Frontal cortex (tissue), 4 donors: ENCODE measurements at places on chromosomes 1 and 21. TPM values are rescaled to one million over a fixed set of nuclear protein-coding genes. Genes with fewer than 3 reads are reported as not detected.

The OR2AK2 gene
- total RNA-seq, result 0.41 TPM

The HAPLN2 gene
- total RNA-seq, result 0.41 TPM

The GABPB2 gene
- total RNA-seq, result 9.4 TPM

The SLC22A15 gene
- total RNA-seq, result 11.4 TPM

The LEFTY2 gene
- under 0.01 TPM for total RNA-seq

The EDARADD gene
- total RNA-seq, result 3.7 TPM

The PTPRF gene
- 39.1 TPM for total RNA-seq

The FCRL2 gene
- total RNA-seq, result not detected

The AJAP1 gene
- 16.7 TPM for total RNA-seq

The POU3F1 gene
- total RNA-seq, result 9.4 TPM

The RHOU gene
- 46.1 TPM for total RNA-seq

The WNT3A gene
- not detected for total RNA-seq

The ZC3H12A gene
- total RNA-seq, result 0.41 TPM

The AK2 gene
- 23.2 TPM for total RNA-seq

The TMPRSS15 gene
- not detected for total RNA-seq

The TTC24 gene
- not detected for total RNA-seq

The NBPF8 gene
- 6.5 TPM for total RNA-seq

The LAPTM5 gene
- 3.7 TPM for total RNA-seq

The WNT2B gene
- 2.0 TPM for total RNA-seq

The NES gene
- total RNA-seq, result 43.2 TPM

The ANGPTL1 gene
- total RNA-seq, result 2.0 TPM

The CR1 gene
- total RNA-seq, result 0.41 TPM

The SPRR3 gene
- total RNA-seq, result not detected
